ENCODE measurements at places on chromosomes 4 and X.

DNA sequence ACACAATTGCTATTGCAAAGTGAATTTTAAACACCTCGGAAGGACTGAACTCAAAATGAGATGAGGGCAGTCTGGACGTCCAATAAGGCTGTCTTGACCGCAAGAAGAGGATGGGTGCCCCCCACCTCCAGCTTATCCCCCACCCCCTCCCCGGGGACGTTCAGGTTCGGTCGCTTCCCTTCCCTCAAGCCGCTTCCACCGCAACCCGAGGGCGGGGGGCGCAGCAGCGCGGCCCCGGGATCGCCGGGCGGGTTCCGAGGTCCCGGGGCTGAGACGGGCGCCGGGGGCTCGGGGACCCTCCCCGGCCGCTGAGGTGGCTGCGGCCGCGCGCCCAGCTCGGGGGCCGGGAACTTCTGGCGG is 480 bp downstream of the USP46 start:
- DNase-seq = no peak

DNA sequence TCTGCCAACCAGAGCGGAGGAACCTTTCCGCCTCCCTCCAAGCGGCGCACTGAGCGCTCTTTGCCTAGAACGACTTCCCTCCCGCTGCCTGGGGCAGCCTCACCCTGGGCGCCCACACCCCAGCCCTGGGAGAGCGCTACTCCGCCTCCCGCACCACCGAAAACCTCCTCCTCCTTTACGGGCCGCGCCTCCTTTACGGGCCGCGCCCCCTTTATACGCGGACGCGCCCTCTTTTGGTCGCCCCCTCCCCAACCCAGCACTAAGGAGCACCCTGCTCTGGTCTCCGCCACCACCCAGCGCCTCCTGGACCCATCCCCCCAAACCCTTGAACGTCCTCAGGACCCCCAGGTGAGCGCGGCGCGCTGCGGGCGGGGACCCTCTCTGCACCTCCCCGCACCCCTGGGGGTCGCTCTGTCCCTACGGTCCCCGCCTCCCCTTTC is 586 bp upstream of the NSG1 start:
- no peak for DNase-seq

- no peak for DNase-seq
Observed at GRCh38 chr4:107778784-107779530, 45.8 kb upstream of the SGMS2 start.

DNA sequence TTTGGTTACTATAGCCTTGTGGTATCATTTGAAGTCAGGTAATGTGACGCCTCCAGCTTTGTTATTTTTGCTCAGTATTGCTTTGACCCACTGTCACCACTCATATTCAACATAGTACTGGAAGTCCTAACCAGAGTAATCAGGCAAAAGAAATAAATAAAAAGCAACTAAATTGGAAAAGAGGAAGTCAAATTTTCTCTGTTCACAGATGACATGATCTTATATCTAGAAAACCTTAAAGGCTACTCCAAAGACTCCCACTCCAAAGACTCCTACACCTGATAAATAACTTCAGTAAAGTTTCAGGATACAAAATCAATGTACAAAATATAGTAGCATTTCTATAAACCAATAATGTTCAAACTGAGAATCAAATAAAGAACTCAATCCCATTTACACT is 348.6 kb downstream of the CXXC4 start:
- no peak for DNase-seq

GRCh38 chr4:38800961-38801450 is 3.6 kb downstream of the TLR1 start:
- DNase-seq = no peak

DNA sequence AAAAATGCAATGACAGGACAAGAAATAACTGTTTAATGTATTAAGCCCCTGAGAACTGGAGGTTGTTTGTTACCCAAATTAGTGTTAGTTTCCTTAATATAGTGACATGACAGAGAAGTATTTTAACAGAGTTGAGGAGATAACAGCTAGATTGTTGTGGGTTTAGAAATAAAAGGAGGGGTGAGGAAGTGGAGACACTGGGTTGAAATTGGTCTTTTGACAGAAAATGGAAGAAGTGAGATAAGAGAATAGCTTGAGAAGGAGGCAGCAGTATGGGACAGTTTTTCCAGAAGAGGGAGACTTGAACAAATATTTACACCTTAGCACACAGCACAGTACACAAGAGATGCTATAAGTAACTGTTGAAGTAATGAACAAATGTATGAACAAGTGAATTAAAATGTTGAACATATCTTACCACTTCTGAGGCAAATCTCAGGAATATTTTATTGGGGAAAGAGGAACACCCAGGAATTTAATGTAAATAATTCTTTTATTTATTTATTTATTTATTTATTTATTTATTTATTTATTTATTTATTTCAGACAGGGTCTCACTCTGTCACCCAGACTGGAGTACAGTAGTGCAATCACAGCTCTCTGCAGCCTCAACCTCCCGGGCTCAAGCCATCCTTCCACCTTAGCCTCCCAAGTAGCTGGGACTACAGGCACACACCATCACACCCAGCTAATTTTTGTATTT is 58.0 kb upstream of the EGFL6 start:
- no peak for DNase-seq

DNA sequence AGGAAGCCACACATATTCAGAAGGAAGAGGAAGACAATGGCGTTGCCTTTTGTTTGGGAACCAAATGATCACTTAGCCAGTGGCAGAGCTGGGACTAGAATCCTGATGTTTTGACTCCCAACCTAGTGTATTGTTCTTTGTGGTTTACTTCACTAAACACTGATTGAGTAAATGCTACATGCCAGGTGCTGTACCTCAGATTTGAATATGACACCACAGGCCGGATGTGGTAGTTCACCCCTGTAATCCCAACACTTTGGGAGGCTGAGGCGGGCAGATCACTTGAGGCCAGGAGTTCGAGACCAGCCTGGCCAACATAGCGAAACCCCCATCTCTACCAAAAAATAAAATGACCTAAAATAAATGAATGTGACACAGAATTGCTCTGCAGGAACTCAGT is 8.4 kb downstream of the NDUFA1 start:
- DNase-seq = no peak

DNA sequence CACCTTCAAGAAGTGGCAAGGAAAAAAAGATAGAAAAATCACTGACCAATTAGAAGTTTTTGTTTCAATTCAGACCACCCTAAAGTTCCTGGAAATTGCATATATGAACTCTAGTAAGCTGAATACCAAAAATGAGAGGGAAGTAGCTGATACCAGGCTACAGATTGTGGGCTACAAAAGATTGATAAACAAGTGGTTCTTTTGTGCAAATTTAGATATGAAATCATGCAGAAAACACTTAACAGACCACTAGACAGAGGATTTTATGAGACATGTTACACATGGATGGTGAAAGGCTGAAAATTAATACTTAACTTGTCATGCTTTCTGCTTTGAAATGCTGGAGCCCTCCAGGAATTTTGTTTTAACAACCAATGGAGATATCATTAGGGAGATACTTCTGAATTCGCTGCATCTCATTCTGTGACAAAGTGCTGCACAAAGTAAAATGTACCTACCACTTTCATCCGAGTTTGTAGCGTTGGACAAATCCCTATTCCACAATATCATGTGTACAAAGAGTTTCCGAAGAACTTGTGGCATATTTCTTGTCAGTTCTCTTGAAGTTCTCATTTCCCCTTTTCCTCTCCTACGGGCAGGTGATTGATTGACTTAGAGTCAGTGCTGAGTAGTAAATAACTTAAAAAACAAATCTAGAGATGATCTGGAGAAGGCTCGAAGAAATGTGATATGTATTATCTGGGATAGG is 235.0 kb downstream of the PALLD start:
- DNase-seq = no peak

- no peak for DNase-seq
Observed at GRCh38 chrX:155009994-155010472, 12.5 kb downstream of the F8 start.

DNA sequence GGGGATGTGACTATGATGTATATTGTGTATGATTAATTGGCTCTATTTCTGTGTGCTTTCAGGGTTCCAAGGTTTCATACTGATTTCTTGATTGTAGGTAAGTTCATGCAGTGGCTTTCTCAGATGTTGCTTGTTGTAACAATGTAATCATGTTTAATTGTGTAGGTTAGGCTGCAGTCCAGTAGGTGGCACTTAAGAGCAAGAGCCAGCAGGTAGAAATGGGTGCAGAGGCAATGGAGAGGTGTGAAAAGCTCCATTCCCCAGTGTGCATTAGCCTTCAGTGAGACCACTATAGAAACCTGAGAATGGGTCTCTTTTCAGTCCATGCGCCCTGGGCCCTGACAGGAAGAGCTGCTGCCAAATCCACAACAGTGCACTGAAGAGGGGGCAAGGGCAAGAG is 28.2 kb downstream of the DCAF12L2 start:
- DNase-seq = no peak
